Right kidney (tissue), 9 donors: ENCODE measurements at places on chromosomes 11 and 22.

DNA sequence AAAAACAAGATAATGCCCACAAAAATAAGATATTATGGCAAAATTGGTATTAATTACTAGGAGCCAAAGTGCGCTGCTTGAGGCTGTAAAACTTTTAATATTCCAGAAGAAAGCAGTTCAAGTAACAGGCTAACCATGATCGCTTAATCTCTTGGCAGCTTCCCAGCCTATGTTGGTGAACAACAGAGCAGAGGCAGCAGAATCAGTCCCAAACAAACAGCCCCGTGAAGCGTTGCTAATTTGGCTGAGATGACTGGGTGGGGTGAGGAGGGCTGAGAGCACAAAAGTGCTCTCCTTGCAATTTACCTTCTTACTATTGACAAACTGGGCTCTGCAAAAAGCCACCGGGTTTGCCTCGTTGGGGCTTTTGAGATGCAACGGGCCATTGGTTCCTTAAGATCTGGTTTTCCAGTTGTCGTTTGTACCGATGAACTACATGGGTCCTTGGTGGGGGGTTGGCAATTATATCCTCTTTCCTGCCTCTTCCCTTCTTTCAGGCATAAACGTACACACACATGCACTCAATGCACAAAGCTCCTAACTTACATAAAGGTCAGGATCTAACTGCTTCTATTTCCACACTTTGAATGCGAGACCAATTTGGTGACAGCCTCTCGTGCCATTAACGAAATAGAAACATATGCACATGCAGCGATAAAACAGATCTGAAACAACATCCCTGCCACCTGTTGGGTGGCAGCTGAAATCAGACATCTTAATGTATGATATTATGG is 407.6 kb upstream of the CADM1 start:
- no peak for DNase-seq

DNA sequence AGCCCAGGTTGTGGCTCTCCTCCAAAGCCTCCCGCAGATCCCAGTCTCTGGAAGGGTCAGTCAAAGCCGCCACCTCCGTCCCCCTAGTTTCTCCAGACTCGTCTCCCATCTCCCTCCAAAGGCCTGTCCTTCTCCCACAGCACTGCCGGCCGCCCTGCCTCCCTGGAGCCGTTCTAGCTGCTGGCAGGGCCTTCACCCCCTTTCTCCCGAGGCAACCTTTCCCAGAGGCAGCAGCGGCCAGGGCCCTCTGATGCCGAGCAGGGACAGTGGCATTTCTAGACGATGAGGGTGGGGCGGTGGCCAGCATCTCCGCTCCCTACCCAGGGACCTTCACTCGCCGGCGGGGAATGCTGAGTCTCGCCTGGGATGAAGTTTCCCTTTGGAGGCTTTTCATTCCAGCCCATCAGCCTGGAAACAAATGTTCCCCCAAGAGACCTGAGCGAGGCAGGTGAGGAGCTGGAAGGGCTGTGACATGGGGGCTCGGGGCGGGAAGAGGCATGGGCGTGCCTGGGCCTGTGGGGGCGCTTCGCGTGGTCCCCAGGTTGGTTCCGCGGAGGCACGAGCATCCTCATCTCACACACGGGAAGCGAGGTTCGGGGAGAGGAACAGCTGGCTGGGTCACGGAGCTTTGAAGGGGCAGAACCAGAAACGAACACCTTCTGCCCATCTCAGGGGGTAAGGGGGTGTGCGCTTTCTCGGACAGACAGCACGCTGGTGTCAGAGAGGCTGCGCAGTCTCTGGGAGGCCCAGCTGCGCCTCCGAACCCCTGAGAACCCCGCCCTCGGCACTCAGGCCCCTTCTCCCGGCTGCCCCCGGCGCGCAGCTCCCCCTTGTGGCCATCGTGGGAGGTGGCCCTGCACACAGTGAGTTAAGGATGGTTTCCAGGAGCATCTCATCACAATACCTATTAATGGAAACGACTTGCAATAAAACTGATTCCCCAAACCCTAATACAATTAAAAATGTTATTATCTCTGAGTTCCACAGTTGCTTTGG is 18.1 kb upstream of the KLHL35 start:
- DNase-seq: no peak

GRCh38 chr11:45921561-45922424 is 663 bp upstream of the LARGE2 start:
- peak; percentile 84 for DNase-seq

DNA sequence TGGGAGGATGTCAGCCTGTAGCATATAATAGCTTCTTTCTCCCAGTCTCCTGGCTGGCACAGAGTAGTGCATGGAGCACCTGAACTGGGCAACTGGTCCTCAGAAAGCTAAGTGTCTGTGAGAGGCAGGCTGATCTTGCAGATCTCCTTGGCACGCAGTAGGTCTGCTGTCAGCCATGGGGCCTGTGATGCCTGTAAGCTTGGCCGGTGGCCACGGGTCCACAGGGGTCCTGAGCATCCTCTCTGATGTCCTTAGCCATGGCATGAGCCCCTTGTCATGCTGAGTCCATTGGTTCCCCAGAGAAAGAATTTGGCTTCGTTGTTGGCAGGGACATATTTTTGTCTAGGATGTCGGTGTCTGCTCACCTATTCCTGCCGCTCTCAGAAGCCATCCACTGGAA is 25.0 kb downstream of the AMPD3 start:
- no peak for DNase-seq

DNA sequence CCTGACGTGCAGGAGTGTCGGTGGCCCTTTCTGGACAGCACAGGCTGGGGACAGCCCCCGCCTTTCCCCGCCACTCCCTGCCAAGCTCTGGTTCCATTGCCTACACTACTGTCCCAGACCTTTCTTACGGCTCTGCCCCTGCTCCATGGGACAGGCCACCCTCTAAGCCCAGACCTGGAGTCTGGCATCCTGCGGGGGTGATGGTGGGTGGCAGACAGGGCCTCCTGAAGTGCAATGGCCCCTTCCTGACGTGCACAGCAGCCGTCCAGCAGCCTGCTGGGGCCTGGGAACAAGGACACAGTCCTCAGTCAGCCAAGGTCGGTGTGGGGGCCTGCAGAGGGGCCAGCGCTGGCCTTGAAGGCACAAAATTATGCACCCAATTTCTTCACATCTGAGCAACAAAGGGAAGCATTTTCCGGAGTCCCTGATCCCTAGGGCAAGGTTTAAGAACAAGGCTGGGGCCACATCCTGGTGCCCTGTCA is 79.7 kb upstream of the KCNQ1OT1 start:
- DNase-seq: no peak

DNA sequence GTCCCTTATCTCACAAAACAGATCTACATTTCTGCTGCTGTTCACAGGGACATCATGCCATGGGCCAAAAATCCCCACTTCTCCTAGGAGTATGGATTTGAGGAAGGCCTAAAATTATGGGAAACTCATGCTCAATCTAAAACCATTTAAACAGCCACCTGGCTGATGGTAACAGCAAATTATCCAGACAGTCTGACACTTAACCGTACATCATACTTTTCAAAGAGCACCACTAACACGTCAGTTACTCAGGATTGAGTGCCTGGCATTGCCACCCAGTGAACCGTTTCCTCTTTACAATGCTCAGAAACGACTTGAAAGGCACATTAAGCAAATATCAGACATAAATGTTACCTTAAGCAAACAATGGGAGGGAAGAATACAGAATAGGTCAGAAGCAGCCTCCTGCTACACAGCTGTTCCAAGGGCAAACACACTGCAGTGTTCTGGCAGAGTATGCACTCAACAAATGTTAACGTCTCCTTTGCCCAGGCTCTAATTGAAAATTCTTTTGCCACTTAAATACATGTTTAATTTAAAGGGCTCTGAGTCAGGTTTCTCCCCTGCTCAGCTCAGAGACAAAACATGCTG is 18.8 kb upstream of the SLC36A4 start:
- DNase-seq: no peak

- DNase-seq: no peak
Observed at GRCh38 chr11:3203221-3204043, 15.2 kb downstream of the MRGPRG start.

DNA sequence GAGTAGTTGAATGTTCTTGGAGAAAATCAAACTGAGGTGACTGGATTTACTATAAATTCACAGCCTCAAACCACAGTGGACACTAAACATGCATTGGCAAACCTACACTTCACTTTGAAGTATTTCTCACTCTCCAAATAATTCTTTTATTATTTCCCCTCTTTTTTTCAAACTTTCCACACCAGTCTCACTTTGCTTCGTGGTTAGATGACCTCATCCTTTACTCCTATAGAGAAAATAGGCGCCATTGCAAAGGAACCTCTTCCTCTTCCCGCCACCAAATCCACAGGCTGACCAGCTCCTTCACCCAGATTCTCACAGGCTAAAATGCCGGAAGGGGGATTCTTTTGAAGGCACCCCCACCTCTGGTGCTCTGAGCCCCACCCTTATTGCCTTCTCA is 33.4 kb downstream of the HTR3A start:
- no peak for DNase-seq

- DNase-seq: no peak
Observed at GRCh38 chr11:64092111-64092760, 56.5 kb downstream of the FLRT1 start.
